ENCODE measurements at places on chromosomes 1 and 21.

- no peak for DNase-seq
Measured at GRCh38 chr1:212188599-212189351, 96.4 kb upstream of the PPP2R5A start.

DNA sequence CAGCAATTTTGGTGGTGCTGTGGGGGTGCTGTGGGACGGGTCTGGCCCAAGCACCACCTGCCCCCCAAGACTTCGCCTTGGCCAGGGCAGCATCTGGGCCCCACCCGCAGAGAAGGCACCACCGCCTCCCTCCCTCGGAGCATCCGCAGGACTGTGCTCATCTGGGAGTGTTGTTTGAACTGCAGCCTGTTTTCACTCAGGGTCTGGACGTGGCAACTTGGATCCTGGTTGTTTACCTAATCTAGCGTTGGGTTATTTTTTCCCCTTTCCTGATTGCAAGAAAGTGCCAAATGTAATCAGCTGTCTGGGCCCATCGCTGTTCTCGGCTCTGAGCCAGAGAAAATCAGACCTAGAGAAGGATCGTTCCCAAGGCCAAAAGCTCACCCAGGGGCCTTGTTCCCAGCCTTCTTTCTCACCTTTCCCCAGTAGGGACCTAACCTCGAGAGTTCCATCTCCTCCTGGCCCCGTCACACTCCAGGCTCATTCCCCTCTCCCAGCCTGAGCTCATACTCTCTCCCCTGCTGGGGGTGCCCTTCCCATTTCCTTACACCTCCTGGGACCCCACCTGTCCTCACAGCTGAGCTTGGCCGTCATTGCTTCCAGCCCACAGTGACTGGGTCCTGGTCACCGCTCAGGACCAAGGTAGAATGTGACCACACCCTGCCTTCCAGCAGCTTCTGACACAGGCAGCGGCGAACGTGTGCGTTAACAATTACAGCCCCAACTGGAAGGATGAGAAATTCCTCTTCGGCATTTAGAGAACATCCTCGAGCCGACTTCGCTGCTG, 72.0 kb upstream of the FAM20B start:
- DNase-seq = no peak

GRCh38 chr21:42840411-42841155, 38.8 kb downstream of the WDR4 start:
- DNase-seq = no peak

DNA sequence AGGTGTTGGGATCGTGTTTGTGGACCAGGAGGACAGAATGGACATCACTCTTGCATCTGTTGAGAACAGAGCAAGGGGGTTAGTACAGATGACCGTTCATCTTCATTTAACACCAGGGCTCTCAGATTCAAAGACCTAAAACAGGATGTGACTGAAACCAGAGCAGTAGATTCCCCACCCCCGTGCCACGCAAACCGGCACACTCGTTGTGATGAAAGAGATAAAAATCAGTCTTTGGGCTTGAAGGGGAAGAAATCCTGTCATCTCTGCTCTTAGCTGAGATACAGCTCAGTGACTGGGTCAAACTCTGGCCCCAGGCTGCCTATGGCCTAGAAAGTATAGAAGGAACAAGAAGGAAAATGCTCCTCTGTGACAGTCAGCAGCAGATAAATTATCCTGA, 146.2 kb upstream of the KRTAP19-8 start:
- DNase-seq = peak; percentile 51

DNA sequence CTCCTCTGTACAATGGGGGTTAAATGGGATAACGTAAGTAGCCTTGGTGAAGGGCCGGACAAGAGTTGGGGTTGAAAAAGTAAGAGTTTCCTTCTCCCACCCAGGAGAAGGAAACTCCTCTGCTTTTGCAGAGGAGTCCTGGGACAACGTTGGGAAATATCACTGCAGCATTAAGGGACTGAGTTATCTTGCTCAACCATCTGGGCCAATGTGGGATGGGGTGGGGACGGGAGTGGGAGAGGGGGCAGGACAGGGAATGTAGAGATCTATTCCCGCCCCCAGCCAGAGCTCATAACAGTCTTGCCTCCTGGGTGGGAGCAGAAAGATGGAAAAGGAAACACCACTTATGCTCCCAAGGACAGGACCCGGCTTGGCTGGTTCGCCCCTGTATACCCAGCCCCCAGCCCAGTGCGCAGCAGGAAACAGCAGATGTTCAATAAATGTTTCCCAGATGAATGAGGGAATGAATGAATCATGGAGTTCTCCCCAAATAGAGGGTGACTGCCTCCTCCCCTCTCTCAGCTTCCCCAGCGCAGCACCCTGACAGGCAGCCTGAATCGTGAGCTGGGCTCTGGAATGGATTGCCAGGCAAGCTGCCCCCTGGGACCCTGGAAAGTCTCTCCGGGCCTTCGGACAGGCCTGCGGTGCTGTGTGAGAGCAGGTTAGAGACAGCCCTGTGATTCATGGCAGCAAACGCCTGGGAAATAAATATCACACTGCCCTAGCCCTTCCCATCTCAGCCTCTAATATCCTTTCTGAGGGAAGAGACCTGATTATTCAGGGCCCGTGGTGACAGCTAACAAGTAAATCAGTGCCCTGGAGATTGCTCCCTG, 24.8 kb downstream of the FBXO2 start:
- DNase-seq = no peak

GRCh38 chr1:84735483-84735882, 45.2 kb upstream of the SSX2IP start:
- DNase-seq = no peak

- DNase-seq = no peak
Measured at GRCh38 chr1:18137759-18138345, 30.3 kb downstream of the IGSF21 start.

DNA sequence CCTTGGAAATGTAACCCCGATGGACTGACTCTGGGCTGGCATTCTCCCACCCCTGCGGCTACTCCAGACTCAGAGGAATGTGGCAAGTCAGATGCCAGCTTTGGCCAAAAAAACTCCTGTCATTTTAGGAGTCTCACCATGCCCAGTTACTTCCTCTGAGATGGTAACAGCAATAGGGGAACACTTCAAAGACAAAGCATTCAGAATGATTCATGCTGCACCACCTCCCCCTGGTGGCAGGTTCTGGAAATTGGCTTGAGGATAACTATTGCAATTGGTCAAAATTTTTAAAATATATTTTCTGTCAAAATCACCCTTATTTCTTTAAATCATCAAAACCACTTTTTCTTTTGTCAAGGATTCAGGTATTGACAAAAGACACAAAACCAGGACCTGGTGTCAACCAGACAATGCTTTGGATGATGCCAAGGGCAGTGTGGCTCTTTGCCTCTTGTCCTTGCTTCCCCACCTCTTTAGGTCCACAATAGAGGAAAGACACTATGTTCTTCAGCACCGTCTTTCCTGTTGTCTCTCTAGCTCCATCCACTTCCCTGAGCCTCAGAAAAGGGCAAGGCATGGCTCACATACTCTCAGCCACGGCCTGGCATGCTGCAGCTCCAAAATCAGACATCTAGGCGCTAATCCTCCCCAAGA, 9.9 kb upstream of the CDCA8 start:
- peak; percentile 69 for DNase-seq

DNA sequence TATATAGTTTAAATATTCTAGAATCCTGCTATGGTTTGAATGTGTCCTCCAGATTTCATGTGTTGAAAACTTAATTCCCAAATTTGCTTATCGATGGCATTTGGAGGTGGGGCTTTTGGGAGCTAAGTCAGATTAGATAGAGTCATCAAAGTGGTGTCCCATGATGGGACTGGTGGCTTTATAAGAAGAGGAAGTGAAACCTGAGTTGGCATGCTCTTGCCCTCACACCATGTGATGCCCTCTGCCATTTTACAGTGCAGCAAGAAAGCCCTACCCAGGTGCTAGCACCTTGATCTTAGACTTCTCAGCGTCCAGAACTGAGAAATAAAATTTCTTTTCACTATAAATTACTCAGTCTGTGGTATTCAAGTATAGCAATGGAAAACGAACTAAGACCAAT, 111.3 kb downstream of the TGFB2 start:
- DNase-seq = no peak

- no peak for DNase-seq
Measured at GRCh38 chr21:42652527-42653230, 742 bp upstream of the PDE9A start.

DNA sequence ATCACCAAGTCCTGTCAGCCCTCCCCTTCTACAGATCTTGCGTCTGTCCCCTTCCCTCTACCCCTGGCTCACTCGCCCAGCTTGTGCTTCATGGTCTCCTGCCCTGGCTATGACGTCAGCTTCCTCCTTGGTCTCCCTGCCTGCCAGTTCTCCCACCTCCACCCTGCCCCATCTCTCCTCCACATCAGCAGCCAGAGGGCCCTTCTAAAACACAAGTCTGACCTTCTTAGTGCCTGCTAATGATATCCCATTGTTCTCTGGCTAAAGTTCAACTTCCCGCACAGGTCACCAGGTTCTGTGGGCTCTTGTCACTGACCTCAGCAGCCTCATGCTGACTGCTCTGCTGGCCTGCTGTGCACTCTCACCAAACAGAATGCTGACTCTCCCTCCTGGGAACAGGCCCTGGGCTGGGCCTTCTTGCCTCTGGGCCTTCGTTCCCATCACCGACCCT, 24.7 kb upstream of the MYCL start:
- DNase-seq = no peak

- DNase-seq = no peak
Measured at GRCh38 chr1:245762396-245762910, 607.7 kb downstream of the KIF26B start.

GRCh38 chr1:167094690-167095089, 815 bp downstream of the STYXL2 start:
- DNase-seq = no peak

- no peak for DNase-seq
Measured at GRCh38 chr1:30912224-30912623, 3.7 kb upstream of the SDC3 start.

GRCh38 chr1:10082785-10083479, 50.2 kb downstream of the UBE4B start:
- DNase-seq = no peak

DNA sequence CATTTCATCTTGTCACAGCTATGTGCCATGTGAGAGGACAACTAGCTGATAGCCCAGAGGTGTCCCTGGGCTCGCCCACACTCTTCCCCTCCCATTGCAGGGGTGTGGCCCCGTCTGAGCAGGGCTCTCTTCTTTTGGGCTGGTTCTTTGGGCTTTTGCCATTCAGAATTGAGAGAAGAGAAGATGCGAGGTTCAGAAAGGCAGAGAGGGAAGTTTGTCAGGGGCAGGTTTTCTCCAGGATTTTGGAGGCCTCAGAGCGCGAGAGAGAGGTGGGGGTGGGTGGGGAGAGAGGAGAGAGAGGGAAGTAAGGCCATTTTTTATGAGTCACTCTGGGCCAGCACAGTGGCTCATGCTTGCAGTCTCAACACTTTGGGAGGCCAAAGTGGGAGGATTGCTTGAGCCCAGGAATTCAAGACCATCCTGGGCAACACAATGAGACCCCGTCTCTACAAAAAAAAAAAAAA, 5.2 kb downstream of the IFI6 start:
- no peak for DNase-seq

DNA sequence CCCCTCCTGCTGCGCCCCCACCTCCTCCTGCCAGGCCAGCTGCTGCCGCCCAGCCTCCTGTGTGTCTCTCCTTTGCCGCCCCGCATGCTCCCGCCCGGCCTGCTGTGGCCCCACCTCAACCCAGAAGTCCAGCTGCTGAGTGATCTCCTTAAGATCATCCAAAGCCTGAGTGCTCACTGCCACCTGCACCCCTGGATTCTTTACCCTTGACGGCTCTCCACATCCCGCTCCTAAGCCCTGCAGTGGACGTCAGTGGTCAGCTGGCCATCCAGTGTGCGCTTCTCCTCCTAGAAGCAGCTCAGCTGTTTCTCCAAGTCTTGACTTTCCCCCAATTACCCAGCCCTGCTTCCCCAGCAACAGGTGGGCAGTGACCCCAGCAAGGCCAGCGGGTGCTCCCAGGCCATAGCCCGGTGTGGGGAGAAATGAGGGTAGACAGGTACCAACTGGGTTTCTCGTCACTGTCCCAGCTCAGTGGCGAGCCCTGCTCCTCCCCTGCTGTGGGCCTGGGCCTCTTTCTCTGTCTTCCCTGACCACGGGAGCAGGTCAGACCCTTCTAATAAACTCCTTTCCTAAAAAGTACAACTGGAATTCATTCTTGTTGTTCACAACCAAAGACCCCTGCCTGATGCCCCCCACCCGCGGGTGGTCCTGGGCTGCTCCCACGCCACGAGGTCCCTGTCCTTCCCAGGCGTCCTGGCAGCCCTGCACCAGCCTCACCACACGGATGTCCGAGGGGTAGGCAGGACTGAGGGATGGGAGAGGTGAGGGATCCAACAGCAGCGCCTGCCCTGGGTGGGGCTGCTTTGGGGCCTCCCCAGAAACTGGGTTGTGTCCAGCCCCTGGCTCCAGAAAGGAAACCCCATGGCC, 1.4 kb downstream of the KRTAP10-7 start:
- no peak for DNase-seq

DNA sequence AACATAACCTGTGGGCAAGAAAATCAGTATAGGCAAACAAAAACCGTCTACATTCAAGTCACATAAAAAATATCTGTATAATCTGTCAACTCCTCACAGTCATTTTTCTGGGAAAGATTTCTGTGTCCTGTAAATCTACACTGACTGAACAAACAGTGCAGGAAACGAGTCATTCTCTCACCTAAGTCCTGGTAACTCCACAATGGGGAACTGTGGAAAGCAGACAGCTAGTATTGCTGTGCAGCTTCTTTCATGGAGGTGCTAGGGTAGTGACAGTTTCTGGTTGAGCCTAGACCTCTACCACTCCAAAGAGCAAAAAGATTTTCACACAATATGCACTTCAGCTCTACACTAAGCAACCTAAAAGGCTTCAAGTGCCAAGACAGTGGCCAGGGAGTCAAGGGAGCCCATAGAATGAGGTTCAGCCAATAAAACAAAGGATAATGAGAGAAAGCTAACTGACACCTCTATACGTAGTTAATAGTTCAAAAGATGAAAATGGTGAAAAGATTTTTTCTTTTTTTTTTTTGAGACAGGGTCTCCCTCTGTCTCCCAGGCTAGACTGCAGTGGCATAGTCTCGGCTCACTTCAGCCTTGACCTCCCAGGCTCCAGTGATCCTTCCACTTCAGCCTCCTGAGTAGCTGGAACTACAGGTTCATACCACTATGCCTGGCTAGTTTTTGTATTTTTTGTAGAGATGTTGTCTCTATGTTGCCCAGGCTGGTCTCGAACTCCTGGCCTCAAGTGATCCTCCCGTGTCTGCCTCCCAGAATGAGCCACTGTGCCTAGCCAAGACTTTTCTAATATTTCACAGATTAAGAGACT, 5.5 kb downstream of the PTP4A2 start:
- DNase-seq = no peak

GRCh38 chr1:81179242-81179641, 621.5 kb upstream of the ADGRL2 start:
- DNase-seq = no peak

GRCh38 chr1:54475357-54475881, 69.2 kb upstream of the SSBP3 start:
- DNase-seq = no peak
